ENCODE measurements at places on chromosomes 4 and X. TPM values are rescaled to one million over a fixed set of nuclear protein-coding genes. Genes with fewer than 3 reads are reported as not detected.
A peak's percentile ranks its signal among the peaks of the same experiment; 100 is the strongest.

DNA sequence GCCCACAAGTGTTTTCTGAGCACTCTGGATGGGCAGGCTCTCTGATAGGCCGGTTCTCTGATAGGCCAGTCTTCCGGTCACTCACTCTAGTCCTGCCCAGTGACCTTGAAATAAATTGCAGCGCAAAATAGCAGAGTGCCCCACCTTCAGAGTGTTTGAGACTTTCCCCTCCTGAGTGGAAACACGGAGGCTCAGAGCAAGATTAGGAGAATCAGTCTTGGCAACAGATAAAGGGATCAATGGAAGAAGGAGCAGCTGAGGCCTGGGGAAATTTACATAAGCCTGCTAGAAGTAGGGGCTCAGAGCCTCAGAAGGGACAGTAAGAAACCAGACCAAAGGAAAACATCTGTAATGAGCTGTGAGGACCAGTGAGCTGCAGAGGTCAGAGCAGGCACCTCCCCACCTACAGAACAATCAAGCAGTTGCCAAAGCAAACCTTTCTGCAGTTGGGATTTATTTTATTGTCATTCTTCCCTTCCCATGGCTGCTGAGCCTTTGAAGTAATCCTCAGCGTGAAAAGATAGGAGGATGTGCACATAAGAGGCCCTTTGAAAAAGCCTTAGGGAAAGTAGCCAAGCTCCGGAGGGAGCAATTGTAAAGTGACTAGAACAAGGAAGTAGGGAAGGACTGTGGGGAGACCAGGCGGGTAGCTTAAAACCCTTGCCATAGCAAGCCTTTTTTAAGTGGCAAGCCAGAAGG is 89.1 kb upstream of the TSPAN5 start:
- DNase-seq, result no peak

- no peak for DNase-seq
These were observed 13.4 kb downstream of the EVC start for GRCh38 chr4:5724377-5724776.

- DNase-seq, result no peak
These were observed 488.8 kb upstream of the CPEB2 start for GRCh38 chr4:14513471-14513870.

GRCh38 chr4:38821739-38822138 is 17.1 kb upstream of the TLR1 start:
- DNase-seq, result no peak

- no peak for DNase-seq
These were observed 19.1 kb downstream of the EIF4E start for GRCh38 chr4:98909646-98910401.

- peak; percentile 29 for DNase-seq
These were observed 4.0 kb upstream of the SLC34A2 start for GRCh38 chr4:25651682-25652081.

DNA sequence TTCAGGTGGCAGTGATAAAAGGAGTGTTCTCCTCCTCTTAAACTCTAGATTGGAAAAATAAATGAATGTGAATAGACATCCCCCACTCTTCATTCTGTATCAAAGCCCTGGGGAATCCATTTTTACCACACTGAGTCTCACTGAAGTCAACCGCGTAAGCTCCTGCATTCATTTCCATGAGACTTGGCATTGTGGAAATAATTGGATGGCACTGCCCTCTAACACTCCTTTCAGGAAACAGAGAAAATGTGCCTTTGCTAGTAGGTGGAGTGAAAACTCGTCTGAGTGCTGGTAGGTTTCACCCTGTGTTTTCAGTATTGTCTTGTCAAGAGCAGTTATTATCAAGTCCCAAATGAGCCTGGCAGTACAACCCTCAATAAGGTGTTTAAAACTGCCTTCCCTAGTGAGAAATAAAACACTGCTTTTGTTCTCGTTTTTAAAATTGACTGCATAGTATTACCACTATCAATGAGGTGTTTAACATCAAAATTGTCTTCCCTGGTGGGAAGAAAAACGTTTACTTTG is 9.7 kb upstream of the CDKN2AIP start:
- no peak for DNase-seq

The PABPC1L2B gene
- not detected for total RNA-seq

The LRAT gene
- not detected for total RNA-seq

GRCh38 chr4:143189528-143189927 is 4.8 kb downstream of the USP38 start:
- DNase-seq, result no peak

The ALG13 gene
- total RNA-seq, result 43.9 TPM

The XAGE3 gene
- not detected for total RNA-seq

- DNase-seq, result no peak
These were observed 2.6 kb upstream of the CPZ start for GRCh38 chr4:8589823-8590545.

The P2RY4 gene
- total RNA-seq, result 0.07 TPM

DNA sequence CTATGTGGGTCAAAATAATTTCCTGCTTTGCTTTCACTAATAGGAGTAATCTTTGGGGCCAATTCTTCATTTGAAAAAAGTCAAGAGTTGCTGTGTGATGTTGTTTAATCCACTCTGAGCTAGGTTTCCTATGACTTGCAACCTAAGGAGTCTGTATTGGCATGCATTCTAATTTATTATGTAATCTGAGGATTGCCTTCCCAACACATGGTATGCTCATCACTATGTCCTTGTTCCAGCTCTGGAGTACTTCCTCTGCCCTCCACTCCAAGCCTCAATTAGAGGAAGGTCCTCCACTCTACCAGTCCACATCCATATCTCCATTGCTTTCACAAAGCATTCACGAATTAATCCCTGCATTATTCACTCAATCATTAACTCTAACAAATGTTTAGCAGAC is 56.1 kb downstream of the PPP3CA start:
- DNase-seq, result no peak

- DNase-seq, result no peak
These were observed 22.5 kb upstream of the ARHGAP6 start for GRCh38 chrX:11688201-11688600.

The IL21 gene
- total RNA-seq, result not detected

GRCh38 chr4:124253080-124253479 is 459.5 kb downstream of the ANKRD50 start:
- no peak for DNase-seq

DNA sequence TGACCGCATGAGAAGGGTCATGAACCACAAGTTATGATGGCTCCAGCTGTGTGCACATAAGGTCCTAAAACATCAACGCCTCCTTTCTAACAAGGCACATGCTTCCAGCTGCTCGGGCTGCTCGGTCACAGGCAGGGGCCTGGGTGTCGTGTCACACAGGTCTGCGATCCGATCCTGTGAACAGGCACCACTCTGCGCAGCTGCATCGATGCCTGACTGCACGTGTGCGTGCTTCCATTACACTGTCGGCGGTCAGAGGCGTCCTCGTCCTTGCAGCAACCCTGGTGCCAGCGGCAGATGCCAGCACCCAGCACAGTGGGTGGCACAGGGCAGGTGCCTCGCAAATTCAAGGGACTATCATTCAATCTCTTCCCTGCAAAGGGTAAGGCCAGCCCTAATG is 23.9 kb downstream of the ZFYVE28 start:
- no peak for DNase-seq

- no peak for DNase-seq
These were observed 4.2 kb upstream of the MSANTD1 start for GRCh38 chr4:3244747-3245146.

DNA sequence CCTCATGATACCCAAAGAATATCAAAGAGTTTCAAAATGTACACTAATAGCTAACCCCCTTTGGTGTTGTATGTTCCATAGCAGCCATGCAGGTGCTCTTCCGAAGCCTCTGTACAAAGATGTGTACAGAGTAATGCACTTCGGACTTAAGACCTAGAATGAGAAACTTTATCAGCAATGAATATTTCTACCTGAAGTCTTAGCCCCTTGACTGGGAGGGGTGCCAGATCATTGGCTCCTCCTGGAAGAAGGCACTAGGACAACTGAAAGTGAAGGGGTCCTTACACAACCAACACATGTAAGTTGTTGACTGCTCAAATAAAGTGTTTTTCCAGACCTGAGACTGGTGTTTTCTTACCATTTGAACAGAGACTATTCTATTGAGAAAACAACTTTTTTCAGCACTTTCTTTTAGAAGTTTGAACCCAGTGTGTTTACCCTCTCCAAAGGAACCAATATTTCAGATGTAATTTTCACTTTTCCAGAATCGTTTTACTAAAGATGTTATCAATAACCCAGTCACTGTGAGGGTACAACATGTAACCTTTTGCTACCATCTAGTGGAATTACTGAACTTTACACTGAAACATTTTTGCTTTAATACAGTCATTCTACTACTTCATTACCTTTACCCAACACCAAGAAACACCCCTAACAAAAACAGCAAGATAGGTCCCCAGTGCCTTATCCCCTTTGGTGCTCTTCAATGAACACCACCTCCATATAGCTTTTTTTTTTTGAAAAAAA is 33.3 kb upstream of the PRDX4 start:
- DNase-seq, result no peak

The POLA1 gene
- 38.2 TPM for total RNA-seq

The FAM149A gene
- not detected for total RNA-seq

DNA sequence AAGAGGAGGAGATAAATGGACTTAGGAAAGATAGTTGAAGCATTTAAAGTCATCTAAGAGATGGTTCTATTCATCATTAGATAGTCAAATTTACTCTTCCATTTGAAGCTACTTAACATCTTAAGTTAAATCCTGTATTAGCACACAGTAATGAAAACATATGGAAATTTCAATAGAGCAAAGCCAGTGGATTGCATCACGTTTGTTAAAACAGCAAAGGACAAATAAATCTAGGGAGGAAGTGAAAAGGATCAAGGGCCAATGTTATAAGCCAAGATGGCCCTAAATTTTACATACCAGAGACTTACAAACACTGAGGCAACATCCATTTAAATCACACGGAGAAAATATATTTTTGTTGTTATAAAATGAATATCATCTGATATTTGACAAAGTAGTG is 602.8 kb downstream of the INPP4B start:
- no peak for DNase-seq

GRCh38 chrX:4091046-4091760 is 377.8 kb upstream of the PRKX start:
- DNase-seq, result no peak

The GIMD1 gene
- total RNA-seq, result not detected

The GLUD2 gene
- total RNA-seq, result 8.0 TPM

GRCh38 chrX:66200855-66201795 is 37.1 kb downstream of the HEPH start:
- no peak for DNase-seq

- no peak for DNase-seq
These were observed 23.1 kb upstream of the C1GALT1C1 start for GRCh38 chrX:120653000-120653399.

- no peak for DNase-seq
These were observed 72.9 kb upstream of the MTM1 start for GRCh38 chrX:150495496-150495895.

GRCh38 chr4:78945651-78946179 is 6.5 kb upstream of the PAQR3 start:
- no peak for DNase-seq

GRCh38 chrX:136390921-136391320 is 90.2 kb downstream of the ADGRG4 start:
- DNase-seq, result no peak

- DNase-seq, result no peak
These were observed 473.9 kb upstream of the FTHL17 start for GRCh38 chrX:31545726-31546125.

GRCh38 chr4:181737744-181738143 is 505.5 kb upstream of the TENM3 start:
- no peak for DNase-seq

The LONRF3 gene
- 13.3 TPM for total RNA-seq

GRCh38 chrX:73765776-73766430 is 202.9 kb downstream of the CHIC1 start:
- no peak for DNase-seq

The RHOXF1 gene
- not detected for total RNA-seq

The IBSP gene
- total RNA-seq, result not detected

DNA sequence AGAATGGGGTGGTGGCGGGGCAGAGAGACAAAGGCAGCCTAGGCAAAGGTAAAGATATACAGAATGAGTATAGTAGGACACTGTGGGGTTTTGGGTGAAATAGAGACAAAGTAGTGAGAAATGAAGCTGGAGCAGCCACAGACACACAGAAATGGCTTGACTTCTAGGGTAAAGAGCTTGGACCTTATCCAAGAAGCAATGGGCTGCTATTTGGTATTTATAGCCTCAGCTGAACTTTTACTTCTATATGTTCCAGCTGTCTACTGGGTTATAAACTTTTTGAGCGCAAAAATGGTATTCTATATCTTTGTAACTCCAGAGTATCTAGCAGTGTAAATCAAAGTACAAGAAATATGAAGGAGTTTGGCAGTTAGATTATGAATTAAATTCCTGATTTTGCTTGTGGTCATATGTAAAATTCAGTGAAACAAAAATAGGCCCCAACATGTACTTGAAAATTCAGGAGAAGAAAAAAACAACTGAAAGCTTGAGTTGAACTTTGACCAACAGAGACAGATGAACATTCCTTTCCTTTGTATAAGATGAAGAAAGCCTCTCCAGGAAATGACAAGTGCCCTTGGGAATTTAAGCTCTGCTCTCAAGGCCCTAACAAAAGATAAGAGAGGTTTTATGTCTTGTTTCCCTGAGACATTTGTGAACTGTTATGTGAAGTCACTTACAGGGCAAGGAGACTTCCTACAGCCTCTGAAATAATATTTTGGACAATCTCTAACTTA is 354.1 kb downstream of the CHIC1 start:
- no peak for DNase-seq

GRCh38 chr4:39933671-39934590 is 43.8 kb downstream of the PDS5A start:
- no peak for DNase-seq

- DNase-seq, result no peak
These were observed 102.1 kb upstream of the LNX1 start for GRCh38 chr4:53693408-53693807.

DNA sequence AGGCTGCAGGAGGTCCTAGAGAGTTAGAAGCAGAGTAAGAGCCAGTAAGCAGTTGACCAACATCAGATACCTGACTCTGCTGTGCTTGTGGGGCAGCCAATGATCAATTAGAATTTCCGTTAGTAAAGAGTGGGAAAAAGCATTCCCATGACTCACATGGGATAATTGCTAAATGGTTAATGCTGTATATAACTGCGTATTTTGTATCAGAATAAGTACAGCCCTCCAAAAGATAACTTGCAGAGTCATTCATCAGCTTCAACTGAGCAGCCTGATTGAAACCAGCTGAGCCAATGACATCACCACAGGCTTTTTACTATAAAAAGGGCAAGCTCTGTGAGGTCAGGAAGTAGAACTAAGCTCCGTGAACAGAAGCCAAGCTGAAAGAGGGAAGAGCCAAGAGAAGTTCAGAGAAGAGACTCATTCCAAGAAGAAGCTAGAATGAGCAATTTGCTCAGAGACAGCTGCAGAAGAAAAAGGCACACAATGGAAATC is 67.9 kb downstream of the PPP3CA start:
- no peak for DNase-seq

The XAGE1A gene
- total RNA-seq, result not detected

The ASB5 gene
- not detected for total RNA-seq

The TMEM33 gene
- total RNA-seq, result 51.6 TPM

DNA sequence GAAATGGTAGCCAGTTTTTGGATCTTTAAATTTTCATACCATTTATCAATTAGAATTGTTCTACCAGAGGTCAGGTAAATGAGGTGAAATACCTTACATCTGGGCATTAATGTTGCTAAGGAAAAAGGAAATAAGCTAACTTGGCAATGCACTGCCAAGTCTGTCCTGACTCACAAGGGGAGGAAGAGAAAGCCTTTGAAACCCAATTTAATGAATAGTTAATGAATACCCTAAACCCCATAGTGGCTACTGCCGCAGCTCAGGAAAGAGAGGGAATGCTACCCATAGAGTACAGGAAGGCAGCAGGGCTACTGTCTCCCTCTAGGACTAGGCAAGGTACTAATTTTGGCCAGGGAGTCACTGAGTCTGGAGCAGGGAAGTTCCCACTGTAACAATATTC is 16.8 kb upstream of the DHX15 start:
- DNase-seq, result no peak
